ENCODE measurements at places on chromosomes 12 and 14. TPM values are rescaled to one million over a fixed set of nuclear protein-coding genes. Genes with fewer than 3 reads are reported as not detected.
A peak's percentile ranks its signal among the peaks of the same experiment; 100 is the strongest.

KRT3 gene
- not detected for total RNA-seq

DNA sequence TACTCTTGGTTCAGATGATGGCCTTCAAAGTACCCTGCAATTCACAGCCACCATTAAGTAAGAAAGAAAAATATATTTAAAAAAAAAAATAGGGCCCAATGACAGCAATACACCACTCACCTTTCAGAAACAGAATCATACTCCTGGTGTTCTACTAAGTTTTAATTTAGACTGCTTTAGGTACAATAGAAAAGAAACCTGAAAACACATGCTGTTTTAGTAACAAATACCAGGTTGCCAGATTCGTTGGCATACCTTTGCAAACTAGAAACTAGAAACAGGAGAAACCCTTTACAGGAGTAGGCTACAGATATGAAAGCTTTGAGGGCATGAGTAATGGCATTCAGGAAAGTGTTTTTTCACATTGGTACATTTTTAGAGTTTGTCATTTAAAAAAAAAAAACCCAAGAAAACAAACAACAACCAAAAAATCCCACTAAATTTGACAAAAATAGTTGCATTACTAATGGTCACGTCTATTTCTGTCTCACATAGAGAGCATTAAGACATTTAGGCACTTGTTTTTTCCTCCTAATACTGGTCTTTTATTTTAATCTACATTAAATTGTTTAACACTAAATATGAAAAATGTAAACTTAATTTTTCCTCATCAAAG lies 4.0 kb downstream of the SIX1 start:
- DNase-seq, result no peak

- DNase-seq, result no peak
Observed at GRCh38 chr14:63193236-63193635, 11.0 kb upstream of the RHOJ start.

DNA sequence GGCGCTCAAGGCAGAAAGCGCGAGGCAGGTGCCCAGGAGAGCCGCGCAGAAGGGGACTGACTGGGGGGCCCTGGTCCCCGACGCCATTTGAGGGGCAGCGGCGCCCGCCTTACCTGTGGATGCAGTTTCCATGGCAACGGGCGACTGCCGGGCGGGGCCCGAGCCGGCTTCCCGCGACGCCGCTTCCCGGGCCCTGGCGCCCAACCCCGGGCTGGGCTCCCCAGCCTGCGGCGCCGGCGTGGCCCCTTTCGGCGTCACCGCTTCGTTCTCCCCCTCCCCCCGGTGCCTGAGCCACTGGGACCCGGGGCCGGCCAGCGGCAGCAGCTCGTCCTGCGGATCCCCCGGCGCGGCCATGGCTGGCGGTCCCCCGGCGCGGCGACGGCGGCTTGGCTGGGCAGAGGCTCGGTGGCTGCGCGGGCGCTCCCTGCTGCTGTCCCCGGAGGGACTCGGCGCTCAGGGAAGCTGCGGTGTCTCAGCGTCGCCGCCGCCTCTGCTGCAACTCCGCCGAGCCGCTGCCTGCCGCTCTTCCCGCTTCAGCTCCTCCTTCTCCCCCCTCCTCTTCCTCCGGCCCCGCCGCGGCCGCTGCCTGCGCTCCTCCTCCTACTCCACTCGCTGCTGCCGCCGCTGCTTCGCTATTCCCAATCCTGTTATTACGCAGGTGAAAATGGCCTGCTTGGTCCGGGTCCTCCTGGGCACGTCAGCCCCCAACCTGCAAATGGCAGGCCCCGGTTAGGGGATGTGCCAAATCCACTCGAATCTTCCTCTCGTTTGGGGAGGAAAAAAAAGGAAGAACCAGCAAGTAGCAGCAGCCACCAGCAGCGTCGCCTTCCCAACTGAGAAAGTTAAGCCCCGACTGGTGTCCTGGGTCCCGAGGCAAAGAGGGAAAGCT lies at the start of gene RTN1:
Gene RTN1 (minus strand): TSS at position 500 of the 889 bp plus-strand sequence. CDS start 146 bp downstream, at position 354.
- peak; percentile 73 for DNase-seq

GRCh38 chr12:56206452-56207166 lies 15.1 kb downstream of the RNF41 start:
- peak; percentile 71 for DNase-seq

DNA sequence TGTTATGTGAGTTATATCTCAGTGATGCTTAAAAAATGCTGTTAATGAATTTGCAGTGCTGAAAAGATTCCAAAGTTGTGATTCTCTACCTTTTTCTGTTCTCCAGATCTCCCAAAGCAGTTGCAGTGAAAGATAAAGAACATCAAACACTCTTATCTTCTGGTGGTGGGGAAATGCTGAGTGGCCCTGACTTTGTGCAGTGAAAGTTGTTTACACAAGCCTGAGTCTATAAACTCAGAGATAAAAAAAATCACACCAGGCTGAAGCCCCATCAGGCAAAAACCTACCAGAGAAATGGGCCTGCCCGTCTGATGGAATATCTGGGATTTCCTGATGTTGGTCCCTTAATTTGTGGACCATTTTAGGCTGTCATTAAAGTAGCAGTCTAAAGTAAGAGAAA lies 46.1 kb downstream of the RASSF3 start:
- DNase-seq, result no peak

Measured in psoas muscle (tissue), 8 donors.